ENCODE measurements at places on chromosomes 2 and 18.

GRCh38 chr2:29589440-29590103 lies 331.8 kb downstream of the ALK start:
- DNase-seq, result no peak

GRCh38 chr2:160142472-160142871 lies 57.6 kb downstream of the ITGB6 start:
- no peak for DNase-seq

- no peak for DNase-seq
Observed at GRCh38 chr2:40316620-40317019, 135.3 kb downstream of the SLC8A1 start.

- no peak for DNase-seq
Observed at GRCh38 chr2:226420646-226421045, 379.0 kb downstream of the IRS1 start.

DNA sequence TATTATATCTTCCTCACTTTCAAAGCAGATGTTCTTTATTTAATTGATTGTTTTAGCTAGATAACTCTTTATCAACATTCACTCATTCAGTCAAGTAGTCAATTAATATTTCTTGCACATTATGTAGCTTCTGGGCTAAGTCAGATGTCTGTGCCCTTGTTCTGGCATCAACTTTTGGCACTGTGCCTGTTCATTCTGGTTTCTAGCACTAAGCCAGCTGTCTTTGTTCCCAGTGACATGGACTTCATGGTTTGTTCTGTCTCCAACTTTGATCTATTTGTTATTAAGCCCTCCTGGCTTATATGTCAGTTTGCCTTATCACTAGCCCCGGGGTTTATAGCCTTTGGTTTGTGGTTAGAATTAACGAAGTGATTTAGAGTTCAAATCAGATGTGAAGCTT lies 247.9 kb upstream of the SYT4 start:
- DNase-seq, result no peak

DNA sequence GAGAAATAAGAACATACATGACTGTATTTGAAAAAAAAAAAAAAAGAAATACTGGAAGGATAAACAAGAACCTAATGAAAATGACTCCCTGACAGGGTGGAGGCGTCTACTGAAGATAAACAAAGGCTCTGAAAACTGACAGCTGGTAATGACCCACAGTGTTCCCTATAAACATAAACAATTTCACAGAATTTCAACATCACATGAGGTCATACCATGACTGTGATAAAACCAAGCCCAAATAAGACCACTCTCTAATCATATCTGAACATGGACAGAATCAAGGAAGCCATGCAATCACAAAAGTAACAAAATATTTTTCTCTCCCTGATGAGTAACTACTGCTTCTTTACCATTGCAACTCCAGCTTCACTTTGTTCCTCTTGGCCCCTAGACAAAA lies 159.3 kb downstream of the FAM124B start:
- DNase-seq, result no peak

DNA sequence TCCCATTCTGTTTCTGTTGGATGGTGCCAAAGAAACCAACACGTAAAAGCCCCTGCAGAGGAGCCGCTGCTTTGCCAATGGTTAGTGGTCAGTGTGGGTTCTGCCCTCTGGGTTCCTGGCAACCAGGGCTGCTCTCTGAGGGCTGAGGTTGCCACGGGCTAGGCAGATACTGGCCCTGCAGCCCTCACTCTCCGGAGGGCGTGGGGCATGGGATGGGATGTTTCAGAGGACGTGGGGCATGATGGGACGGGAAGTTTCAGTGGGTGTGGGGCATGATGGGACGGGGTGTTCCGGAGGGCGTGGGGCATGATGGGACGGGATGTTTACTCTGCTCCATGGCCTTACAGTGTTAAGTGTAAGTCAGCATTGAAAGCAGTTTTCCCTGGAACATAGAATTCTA lies 34.2 kb downstream of the ADI1 start:
- no peak for DNase-seq

DNA sequence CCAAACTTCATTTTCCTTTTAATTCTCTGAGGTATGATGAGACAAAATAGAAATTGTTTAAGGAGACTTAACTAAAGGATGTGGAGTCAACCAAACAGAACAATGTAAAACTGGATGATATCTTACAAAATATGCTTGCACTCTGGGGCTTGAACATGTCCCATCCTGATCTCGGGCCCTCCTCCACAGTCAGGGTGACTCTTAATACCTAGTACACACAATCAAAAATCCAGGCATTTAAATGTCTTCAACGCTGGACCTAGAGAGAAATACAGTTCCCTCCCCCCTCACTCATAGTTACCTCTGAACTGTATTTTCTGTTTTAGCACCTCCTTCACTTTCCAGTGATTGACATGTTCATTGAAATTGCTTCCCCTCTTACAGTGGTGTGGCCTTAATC lies 36.9 kb upstream of the SERPINB2 start:
- DNase-seq, result no peak

GRCh38 chr2:68726608-68727367 lies 7.8 kb upstream of the ARHGAP25 start:
- no peak for DNase-seq

DNA sequence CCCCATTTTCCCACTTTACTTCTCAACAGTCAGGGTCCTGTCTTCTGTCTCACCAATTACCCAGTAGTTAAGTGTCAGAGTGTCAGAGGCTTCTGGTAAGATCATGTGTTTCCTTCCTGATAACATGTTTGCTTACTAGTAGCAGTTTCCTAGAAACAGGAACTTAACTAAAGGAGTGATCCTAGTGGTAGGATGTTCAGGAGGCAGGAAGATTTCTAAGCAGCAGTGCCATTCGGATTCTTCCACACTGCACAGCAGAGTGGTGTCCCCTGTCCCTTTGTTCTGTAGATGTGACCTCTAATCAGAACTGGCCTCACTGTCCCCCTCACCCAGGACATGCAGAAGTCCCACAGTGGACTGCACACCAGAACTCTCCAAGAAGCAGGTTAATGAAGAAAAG lies 221.8 kb upstream of the OSR1 start:
- no peak for DNase-seq

- no peak for DNase-seq
Observed at GRCh38 chr2:38203446-38203810, 127.5 kb upstream of the CYP1B1 start.

DNA sequence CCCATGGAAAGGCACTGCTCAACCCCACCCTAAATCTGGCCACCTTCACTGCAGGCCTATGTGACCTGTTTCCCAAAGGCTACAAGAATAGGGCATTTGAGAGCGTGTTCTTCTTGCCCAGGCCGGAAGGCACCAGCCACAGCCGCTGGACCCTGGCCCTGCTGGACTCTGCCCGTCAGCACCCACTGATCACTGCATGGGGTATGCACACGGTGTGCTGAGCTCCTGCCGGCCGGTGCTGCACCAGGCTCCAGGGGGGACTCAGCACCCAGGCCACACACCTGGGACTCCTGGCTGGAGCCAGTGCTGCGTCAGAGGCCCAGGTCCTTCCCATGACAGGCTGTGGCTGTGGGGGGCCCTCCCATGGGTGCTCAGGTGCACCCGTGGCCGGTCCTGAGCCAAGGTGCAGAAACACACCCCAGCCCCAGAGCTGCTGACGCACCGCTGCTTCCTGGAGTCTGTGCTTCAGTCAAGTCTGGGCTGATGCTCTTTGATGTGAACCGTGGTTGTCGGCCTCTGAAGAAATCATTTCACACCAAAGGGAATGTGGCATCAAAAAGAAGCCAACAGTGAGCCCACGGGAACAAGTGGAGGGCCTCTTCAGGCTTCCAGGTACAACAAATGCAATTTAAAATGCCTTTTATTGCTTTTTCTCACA lies 6.5 kb downstream of the KCNG2 start:
- DNase-seq, result no peak

DNA sequence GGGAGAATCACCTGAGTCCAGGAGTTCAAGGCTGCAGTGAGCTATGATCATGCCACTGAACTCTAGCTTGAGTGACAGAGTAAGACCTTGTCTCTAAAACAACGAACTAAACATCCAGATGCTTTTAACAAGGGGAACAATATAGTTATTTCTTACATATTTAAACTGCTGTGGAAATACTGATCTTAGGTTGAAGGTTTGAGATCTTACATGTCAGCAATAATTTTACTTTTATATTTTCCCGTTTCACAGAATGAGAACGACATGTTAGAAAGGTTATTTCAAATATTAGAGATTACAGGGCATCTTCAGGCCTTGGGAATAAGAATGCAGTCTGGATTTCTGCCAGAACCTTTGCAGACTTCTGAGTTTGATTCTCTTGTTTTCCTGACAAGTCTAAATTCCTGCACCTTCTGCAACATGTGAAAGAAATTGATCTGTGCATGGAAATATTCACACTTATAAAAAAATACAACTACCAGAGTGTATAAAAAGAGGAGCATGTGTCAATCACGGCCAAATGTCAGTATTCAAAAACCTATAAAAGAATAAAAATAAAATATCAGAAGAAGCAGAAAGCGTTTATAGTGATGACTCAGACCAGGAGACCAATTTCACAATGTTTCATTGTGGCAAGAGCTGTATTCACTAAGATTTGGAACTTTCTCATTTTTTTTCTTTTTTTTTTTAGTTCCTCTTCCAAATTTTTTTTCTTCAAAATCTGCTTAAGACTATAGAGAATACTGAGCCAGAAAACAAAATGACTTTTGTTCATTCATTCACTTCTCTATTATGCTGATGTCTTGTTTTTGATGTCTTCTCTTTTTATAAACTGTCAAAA lies 29.6 kb downstream of the COLEC12 start:
- DNase-seq, result no peak

GRCh38 chr2:2845267-2845666 lies 514.2 kb upstream of the MYT1L start:
- no peak for DNase-seq

- no peak for DNase-seq
Observed at GRCh38 chr2:113219889-113220641, 46.3 kb downstream of the PSD4 start.

- DNase-seq, result no peak
Observed at GRCh38 chr18:22639026-22639463, 221.3 kb upstream of the CTAGE1 start.

DNA sequence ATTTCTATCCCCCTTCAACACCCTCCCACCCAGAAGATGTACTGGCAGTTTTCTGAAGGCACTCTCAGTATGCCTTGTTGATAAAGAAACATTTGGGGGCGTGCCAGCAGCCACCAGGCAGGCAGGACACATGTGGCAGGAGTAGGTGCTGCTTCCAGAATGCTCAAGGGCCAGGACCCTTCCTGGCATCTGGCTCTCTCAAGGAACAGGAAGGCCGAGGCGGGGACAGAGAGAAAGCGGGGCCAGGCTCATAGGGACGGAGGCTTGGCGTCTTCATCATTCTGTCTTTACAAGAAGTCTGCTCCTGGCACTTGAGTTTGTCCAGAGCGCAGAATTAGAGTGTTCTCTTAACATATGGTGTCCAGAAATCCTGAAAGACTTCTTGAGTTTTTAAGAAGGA lies 121.6 kb downstream of the FAM210A start:
- no peak for DNase-seq

DNA sequence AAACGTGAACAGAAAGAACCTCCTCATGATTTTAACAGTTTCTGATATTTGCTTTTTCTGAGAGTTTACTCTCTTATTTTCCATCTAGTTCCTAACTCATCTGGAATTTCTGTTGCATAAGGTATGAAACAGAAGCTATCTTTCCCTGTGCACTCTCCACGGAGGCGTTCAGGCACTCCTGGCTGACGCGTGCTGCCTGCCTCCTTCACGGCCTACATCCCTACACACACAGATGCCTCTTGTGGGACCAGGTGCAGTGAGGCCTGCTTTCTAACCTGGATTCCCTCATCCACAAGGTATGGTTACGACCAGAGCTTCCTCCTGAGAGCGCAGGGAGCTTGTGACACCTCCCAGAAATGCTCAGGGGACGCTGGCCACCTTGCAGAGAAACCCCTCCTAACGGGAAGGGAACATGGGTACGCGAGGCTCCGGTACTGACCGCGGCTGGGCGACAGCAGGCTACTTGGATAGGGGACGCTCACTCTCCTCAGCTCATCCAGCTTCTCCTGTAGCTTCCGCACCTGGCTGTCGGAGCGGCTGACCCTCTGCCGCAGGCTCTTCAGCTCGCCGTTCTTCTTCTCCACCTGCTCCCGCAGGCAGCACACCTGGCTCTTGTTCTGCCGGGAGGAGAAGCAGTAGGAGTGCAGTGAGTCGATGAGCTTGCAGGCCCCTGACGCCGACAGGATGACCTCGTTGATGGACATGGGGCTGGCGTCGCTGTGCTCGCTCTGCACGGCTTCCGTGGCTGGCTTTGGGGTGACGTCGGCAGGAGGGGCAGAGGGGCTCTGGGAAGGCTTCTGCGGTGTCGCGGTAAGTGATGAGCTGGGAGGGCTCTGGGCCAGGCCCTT lies 4.3 kb downstream of the THAP4 start:
- DNase-seq, result no peak

- no peak for DNase-seq
Observed at GRCh38 chr2:235444101-235444597, 49.7 kb upstream of the AGAP1 start.

DNA sequence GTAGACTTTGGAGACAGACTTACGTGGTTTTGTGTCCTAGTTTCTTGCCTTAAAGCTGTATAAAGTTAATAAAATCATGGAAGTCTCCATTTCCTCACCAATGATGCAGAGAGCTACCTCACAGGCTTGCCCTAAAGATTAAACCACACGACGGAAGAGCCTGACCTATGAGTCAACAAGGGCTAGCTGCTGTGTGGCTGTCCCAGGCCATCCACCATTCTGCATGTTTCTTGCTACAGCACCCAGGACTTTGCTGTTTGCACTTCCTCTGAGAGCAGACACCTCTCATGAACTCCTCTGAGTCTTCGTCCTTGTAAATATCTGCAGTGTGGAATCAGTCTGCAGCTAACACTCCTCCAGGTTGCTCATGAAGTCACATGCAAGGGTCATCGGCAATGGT lies 160.0 kb upstream of the TRIB2 start:
- DNase-seq, result no peak

GRCh38 chr2:106193690-106193976 lies 468 bp downstream of the UXS1 start:
- no peak for DNase-seq
